Stimulated activated CD4-positive, alpha-beta T cell treated with anti-CD3 and anti-CD28 coated beads, TNF-alpha, amount 100 ng/mL, for 4 hours (primary cell): ENCODE measurements at places on chromosomes 2 and 18.

- no peak for DNase-seq
Measured at GRCh38 chr18:21450503-21450902, 150.0 kb downstream of the ESCO1 start.

DNA sequence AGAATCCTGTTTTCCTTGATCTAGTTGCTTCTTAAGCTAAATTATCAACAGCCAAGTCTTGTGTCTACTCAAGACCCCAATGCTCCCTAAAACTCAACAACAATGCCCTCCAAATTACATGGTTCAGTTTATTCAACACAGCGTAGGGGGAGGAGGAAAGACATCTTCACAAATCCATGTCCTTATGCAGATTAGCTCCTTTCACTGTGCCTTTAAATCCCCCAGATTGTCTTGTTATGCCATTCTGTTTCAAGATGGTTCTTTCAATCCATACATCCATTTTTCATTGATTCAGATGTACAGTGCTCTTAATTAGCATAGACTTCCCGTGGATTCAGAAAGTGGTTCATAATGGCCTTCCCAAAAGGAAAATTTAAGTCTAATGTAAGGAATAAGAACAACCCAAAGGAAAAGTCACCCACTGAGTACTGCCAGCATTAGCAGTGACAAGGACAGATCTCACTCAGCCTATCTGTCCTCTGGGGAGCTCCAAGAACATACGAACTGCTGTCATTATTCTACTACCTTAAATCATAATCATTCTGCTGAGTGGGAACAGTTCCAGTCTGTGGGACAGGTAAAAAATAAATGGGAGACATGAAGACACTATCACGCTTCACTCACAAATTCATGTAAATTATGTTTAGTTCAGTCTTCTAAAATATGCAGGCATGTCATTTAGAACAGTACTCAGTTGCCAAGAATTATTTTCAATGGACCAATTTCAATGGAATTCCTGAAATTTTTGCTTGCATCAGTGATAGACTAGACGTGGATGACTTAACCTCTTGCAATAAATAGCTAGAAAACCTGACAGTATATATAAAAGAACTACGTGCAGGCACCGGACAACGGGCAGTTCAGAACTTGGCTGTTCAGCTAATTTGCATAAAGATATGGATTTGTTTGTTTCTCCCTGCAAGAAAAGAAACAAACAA lies 58.9 kb upstream of the RNU4ATAC start:
- DNase-seq: no peak

DNA sequence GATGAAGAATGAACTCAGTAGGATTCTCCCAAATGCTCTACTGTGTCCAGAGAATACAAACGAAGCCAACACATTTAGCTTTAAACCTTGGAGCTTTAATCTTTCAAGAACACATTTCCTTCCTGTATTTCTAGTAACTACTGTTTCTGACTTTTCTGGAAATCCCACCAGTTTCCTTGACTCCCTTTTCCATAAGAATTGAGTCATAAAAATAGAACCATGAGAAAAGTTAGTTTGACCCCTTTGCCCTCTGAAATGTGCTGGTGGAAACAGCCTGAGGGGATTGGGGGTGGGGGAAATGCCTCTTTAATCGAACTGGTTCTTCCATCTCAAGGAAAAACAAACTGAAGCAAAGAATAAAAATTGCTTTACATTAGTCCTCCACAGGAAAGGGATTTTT lies 123.9 kb downstream of the TMEM17 start:
- no peak for DNase-seq

DNA sequence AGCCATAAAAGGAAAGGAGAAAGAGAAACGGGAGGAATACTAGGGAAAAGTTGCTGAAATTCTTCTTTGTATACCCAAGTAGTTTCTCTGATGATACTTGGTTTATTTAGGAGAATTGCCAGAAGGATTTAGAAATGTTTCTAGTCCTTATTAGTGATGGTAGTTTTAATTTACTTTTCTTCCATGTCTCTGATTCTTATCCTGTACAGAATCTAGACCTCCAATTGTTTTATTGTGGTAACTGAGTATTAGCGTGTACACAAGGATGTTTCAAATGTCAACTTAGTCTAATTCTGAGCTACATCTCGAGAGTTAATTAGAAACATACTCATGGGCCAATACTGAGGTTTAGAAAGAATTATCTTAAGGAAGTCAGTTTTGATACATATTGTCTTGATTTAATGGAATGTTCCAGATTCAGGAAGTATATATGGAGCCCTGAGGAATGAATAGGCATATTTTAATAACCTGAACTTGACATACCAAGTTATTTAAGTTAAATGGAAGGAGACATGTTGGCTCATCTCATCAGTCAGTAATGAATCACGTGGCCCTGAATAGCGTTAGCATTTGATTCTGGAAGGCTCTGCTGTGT lies 219.6 kb downstream of the LTBP1 start:
- DNase-seq: no peak

DNA sequence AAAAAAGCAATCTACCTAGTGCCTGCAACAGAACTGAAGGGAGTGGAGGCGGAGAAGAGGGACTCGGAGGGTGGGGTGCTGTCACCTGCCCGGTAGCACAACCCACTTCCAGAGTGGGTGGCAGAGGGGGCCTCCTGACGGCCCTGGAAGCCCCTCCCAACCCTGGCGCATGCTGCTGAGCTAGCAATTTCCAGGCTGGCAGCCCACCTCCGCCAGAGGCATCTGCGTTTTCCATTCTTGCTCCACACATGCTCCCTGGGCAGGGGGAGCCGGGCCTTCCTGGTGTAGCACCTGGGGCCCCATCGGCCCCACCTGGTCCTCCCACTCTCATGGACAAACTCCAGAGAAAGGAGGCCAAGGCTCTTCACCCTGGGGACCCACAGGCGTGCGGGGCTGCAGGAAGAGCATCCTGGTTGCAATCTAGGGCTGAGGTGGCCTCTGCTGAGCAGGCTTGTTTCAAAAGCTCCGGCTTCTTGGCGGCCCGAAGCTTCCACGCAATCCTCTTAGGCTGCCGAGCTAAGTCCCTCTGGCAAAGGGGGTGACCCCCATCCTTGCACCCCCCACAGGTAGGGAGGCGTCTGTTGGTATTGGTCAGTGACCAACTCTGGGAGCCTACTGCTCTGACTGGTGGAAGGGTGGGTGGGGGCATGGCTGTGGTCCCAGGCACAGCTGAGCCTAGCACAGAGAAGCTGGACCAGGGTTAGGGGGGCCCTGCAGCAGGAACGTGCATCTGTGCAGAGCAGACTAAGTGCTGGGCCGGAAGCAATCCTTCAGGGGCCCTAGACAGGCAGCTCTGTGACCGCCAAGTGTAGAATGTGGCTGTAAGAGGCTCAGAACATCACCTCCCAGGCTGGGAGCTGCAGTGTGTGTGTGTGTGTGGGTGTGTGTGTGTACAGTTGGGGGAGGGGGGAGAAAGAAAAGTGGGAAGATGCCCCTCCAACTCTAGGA lies 2.6 kb downstream of the HS6ST1 start:
- no peak for DNase-seq

DNA sequence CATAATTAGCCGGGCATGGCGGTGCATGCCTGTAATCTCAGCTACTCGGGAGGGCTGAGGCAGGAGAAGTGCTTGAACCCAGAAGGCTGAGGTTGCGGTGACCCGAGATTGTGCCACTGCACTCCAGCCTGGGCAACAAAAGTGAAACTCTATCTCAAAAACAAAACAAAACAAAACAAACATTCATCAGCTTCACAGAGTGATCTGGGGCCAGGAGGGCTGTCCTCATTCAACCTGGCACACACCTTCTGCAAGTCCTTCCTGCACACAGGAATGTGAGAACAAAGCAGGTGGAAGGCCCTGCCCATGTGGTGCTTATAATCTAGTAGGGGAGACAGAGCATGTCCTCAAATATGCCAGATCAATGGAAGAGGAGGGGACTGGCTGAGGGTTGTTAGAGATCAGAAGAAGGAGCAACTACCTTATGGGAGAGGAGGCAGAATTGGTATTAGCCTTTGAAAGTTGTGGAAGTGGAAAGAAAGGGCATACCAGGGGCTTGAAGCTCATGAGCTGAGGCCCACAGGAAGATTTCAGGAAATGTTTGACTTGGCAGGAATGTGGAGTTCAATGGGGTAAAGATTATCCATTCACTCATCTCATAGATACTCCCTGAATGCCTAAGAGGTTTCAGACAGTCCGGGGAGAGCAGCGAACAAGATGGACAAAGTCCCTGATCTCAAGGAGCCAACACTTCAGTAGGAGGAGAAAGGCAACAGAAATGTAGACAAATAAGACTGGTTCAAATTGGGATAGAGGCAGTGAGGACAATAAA lies 155.3 kb upstream of the SIX3 start:
- DNase-seq: no peak

- DNase-seq: no peak
Measured at GRCh38 chr2:150358468-150358807, 129.0 kb downstream of the RND3 start.

DNA sequence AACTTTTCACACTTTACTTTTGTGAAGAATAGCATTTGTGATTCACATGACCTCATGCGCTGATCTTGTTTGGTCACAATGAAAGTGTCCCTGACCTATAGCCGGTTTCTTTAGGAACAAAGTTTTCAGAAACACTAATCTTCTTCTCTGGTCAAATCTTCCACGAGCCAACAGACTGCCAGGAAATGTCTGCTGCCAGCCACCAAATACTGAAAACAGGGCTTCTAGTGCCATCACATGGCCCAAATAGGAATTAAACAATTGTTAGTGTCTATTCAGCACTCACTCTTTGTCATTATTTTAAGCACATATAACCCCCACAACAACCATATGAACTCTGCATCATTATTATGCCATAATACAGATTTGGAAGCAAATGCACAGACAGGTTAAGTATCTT lies 286.5 kb upstream of the SYT4 start:
- DNase-seq: no peak

DNA sequence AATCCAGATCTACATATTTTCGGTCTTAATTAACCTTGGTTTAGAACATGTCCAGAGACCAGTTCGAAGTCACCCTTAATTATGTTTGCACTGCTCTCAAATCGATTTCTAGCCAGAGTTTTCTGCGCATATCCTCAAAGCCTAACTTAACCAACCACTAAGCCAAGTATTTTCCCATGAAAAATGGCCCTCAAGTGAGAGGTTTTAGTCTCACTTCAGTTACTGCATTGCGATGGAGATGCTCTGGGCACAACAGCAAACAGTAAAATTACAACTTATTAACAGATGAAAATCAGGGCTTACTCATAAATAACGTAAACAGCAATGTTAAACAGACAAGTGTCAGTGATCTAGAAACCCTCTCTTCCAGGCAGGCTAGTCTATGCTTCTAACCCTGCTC lies 4.5 kb downstream of the RTN4 start:
- DNase-seq: no peak

- DNase-seq: no peak
Measured at GRCh38 chr2:8224347-8225190, 457.3 kb upstream of the ID2 start.

GRCh38 chr2:236687296-236687965 lies 117.8 kb downstream of the ACKR3 start:
- DNase-seq: no peak

DNA sequence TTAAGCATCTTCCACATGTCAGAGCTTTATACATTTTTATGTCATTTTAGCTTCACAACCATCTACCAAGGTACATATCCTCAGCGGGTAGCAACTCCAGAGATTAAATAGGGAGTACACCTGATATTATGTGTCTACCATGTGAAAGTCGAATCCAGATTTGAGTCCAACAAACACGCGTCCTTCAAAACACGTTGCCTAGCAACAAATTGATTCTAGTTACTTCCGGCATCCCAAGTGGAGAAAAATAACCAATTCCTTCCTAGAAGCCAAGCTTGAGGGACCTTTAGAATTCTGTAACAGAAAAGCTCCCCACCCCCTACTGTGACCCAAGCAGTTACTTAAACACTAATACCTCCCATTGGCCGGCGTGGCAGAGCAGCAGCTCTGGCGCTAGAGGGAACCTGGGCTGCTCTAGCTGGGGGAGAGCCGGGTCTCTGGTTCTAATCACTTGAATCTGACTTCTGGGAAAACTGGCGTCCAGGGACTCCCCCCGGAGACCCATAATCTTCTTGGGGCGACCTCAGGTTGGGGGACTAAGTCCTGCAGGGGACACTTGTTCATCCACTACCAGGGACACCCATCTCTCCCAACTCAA lies at the start of gene ERICH2:
ERICH2 (plus strand) TSS at position 371 of the 598 bp plus-strand sequence. CDS start 304 bp downstream, outside the sequence.
- DNase-seq: peak; percentile 1

- no peak for DNase-seq
Measured at GRCh38 chr2:6972067-6972710, 55.0 kb downstream of the RNF144A start.

- DNase-seq: no peak
Measured at GRCh38 chr18:9055626-9056025, 46.9 kb upstream of the NDUFV2 start.

GRCh38 chr2:28668106-28668814 lies 83.4 kb upstream of the PPP1CB start:
- no peak for DNase-seq
